ENCODE measurements at places on chromosomes 1 and 21. TPM values are rescaled to one million over a fixed set of nuclear protein-coding genes. Genes with fewer than 3 reads are reported as not detected.
A peak's percentile ranks its signal among the peaks of the same experiment; 100 is the strongest.

DNA sequence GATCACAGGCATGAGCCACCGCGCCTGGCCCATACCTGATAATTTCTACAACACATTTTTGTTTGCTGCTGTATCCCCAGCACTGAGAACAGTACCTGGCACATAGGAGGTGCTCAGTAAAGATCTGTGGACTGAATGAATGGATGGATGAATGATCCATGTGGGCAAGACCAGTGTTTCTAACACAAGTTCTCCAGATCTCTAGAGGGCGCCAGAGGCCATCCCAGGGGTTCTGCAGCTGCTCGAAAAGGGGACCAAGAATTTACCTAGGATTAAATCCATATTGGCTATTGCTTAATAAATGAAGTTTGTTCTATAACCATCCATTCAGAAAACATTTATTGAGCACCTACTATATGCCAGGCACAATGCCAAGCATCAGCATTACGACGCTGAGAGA is 167.7 kb downstream of the ACTL8 start:
- DNase-seq = peak; percentile 40

- no peak for DNase-seq
These were observed 509.4 kb downstream of the SMYD3 start for GRCh38 chr1:245997471-245998258.

DNA sequence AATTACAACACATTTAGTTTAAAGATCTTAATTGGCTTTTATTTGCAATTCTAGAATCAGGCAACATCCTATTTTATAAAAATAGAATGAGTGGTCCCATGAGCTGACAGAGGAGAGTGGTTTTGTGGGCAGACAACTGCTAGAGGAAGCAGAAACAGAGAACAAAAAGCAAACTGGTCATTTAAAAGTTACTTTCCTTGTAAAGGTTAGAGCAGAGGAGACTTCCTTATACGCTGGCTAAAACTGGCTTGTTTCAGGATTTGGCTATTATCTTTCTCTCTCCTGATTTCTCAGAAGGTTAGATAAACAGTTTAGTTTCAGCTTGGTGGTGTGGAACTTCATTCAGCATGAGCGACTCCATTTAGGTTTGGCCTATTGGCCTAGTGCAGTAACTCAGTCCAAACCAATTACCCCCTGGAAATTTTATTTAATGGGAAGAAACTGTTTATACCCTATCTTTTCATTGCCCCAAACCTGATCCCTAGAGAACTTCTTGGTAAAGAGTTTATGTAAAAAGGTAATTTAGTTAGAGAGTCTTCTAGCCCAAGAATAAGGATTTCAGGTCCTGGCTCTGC is 32.2 kb upstream of the IL20 start:
- peak; percentile 38 for DNase-seq

- DNase-seq = no peak
These were observed 339.7 kb downstream of the PTPRC start for GRCh38 chr1:198978523-198978922.

- DNase-seq = no peak
These were observed 183.7 kb downstream of the CLIC6 start for GRCh38 chr21:34852448-34852847.

DNA sequence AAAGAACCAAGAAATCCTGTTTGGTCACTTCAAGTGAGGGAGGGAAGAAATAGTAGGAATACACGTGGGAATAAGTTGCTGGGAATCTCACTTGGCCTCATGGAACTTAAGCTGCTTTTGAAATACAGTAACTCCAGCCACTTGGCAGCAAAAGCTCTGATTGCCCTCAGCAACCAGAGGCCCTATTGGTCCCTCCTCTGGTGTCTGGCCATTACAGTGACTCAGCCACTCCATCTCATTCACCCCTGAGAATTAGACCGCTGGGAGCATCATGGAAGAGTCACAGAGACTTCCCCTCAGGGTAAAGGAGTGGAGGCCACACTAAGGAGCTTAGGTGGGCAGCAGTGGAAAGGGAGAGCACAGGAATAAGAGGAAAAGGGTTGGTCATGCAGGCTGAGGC is 99.6 kb downstream of the ELAVL4 start:
- no peak for DNase-seq

DNA sequence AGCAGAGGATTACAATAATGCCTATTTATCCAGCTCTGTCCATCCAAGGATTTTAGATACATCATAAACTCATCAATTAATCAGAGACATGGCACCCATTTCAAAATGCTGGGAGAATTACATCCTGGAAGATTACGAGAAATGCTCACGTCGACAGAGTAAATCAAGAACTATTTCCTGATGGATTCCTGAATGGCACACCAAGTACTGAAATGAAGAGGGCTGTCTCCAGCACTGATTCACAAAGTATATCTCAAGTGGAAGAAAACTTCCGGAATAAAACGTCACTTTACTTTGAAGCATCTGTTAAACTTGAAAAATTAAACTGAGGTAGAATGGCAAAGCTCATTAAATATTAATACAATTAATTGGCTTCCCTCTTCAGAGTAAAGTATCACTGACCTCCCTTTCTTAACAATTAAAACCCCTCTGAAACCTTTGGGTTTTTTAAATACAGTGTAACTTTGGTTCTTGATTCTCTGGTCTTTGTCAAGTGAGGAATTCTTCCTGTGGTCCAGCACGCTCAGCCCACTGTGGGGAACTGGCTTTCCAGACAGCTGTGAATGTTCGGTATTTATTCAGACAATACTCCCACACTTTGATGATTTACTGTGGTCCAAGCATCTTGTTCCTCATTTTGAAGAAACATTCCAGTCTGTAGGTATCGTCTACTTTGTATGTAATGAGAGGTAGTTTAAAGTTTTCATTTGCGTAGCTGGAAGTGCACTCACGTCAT is 288.0 kb downstream of the NFIA start:
- DNase-seq = no peak

GRCh38 chr1:228527596-228527995 is 40.4 kb downstream of the RNF187 start:
- no peak for DNase-seq

DNA sequence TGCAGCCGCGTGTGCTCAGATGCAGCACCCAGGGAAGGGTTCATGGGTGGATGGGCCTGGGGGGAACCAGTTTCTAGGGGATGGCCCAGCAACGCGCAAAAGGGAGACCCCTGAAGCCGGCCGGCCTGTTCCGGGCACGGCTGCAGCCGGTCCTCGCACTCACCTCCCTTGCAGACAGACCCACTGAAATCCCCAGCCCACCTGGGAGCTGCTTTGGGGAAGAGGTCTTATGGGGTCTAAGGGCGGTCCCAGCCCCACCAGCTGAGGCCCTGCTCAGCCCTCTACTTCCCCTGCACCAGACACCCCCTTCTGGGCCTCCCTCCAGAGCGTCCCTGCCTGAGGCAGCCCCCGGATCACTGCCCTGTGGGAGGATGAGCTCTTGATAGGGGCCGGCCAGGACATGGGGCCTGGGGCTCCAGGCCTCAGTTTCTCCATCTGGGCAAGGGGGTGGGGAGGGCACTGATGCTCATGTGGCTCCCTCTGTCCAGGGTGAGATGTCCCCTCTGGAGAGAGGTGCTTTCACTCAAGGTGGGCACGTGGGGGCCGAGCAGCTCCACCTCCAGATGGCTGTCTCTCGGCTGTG is 20.0 kb upstream of the TTC34 start:
- DNase-seq = no peak

DNA sequence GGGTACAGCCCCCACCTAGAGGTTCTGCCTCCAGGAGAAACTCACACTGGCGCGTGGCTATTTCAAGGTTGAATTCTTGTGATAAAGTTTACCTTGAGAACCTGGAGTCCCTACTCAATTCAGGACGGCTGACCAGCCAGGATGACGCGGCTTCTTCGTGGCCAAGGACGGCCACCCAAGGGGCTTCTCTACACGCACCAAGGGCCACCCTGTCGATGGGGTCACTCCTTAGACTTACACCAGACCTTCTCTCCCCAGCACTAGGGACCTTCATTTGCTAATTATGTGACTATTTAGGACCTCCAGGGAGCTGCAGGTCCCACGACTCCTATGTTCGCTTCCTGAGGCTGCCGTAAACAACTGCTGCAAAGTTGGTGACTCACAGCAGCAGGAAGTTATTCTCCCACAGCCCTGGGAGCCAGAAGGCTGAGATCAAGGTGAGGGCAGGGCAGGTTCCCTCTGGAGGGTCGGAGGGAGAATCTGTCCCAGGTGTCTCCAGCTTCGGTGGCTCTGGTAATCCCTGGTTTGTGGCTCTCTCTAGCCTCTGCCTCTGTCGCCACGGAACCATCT is 135.9 kb downstream of the NPHP4 start:
- no peak for DNase-seq

DNA sequence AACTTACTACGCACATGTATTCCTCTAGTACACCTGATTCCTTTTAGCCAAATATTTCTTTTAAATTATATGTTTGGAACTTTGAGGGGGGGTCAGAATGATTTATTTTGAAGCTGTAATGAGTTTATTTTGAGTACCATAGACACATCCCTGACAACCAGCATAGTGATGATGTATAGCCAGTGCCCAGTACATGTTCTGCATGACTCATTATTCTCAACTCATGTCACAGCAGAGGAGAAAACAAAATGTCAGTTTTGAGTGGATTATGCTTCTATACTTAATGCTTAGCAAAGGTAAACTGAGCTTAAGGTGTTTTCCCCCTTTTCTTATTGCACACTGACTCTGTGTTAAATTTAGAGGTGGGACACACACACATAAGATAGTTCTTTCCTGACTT is 22.4 kb upstream of the LEPR start:
- DNase-seq = no peak

GRCh38 chr1:60797351-60797750 is 285.0 kb upstream of the NFIA start:
- peak; percentile 95 for DNase-seq

CLIC4 gene
- total RNA-seq = 104 TPM

DNAJC28 gene
- 2.8 TPM for total RNA-seq

PLA2G2C gene
- not detected for total RNA-seq

MPL gene
- total RNA-seq = 0.09 TPM

ZBTB8A gene
- 10.6 TPM for total RNA-seq

KIRREL1 gene
- total RNA-seq = 26.2 TPM

FCGR3A gene
- total RNA-seq = 0.66 TPM
